ENCODE measurements at places on chromosomes 16 and 17.

GRCh38 chr16:82138478-82139285, 31.3 kb downstream of the MPHOSPH6 start:
- no peak for DNase-seq

- peak; percentile 74 for DNase-seq
Observed at GRCh38 chr17:30229012-30229411, 6.5 kb downstream of the SLC6A4 start.

DNA sequence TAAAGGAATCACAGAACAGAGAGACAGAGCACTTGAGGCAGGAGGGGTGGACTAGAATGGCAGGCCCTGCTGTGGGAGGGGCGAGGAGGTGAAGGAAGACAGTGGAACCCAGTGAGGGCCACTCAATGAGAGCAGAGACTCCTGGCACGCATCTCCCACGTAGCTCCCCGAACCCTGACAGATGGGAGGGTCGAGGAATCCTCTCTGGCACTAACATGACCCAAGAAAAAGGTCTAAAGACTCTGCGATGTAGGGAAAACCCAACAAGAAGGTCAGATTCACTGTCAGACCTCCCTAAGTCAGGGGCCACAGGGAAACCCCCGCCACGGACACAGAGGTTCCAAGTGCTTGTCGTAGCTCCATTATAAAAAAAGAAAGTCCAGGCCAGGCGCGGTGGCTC, 15.0 kb downstream of the ZDHHC7 start:
- DNase-seq = no peak

DNA sequence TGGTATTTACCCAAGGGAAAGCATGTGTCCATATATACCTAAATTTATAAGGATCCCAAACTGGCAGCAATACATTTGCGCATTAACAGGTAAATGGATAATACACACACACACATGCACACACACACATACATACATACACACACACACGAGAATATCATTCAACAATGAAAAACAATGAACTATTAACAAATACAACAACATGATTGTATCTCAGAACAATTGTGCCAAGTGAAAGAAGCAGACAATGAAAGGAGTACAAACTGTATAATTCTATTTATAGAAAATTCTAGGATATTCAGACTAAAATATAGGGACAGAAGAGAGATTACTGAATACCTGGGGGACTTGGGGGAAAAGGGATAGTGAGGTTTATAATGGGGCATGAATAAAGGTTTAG, 323.0 kb downstream of the KCNJ2 start:
- no peak for DNase-seq

DNA sequence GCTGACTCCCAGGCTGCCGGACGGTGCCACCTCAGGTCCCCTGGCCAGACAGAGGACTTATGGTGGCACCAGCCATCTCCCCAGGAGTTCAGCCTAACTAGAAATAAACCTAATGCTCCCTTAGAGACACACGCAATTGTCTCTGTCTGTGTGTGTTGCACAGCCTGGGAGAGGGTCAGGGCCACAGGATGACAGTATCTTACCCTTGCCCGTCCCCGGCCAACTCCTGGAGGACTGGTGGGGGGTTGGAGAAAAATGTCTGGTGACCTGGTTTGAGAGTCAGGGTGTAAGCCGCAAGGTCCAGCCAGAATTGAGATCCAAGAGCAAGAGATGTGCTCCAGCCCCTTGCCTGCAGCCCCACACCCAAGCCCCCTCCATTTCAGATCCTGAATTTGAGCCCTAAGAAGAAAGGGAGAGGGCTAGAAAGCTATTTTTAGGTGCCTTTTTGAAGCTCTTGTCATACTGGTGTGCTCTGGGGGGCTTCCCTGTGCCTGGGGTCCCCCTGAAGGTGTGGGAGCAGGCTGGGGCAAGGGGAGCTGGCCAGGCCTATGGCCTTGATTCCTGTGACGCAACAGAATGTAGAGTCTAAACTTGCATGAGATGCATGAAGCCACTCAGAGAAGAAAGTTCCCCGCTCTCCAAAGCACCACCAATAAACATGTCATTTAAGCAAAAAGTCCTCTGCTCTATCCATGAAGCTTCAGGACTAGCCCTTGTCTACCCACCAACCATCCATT, 12.9 kb downstream of the ZNF319 start:
- no peak for DNase-seq
